ENCODE measurements at places on chromosomes 4 and X. TPM values are rescaled to one million over a fixed set of nuclear protein-coding genes. Genes with fewer than 3 reads are reported as not detected.

CFAP299 gene
- total RNA-seq = not detected

RTL9 gene
- not detected for total RNA-seq

IQCM gene
- total RNA-seq = not detected

SCD5 gene
- total RNA-seq = 1.9 TPM

CPLX1 gene
- total RNA-seq = 0.92 TPM

ZNF157 gene
- total RNA-seq = 0.16 TPM

FHIP1A gene
- total RNA-seq = 43.6 TPM

NEUROG2 gene
- not detected for total RNA-seq

HELT gene
- total RNA-seq = not detected

SHROOM2 gene
- 7.7 TPM for total RNA-seq

CT45A1 gene
- total RNA-seq = not detected

HSD17B13 gene
- not detected for total RNA-seq

ARAP2 gene
- total RNA-seq = 28.5 TPM

MTMR8 gene
- total RNA-seq = 2.1 TPM

ADH1A gene
- not detected for total RNA-seq

ADH1B gene
- total RNA-seq = 14.2 TPM

HHIP gene
- total RNA-seq = not detected

RTL5 gene
- total RNA-seq = 0.20 TPM

DCAF12L1 gene
- not detected for total RNA-seq

BEX4 gene
- total RNA-seq = 12.2 TPM

C4orf54 gene
- not detected for total RNA-seq

RASGEF1B gene
- total RNA-seq = 15.0 TPM

CYTL1 gene
- total RNA-seq = 0.88 TPM

CXCL11 gene
- total RNA-seq = 0.24 TPM

ENAM gene
- not detected for total RNA-seq

TMPRSS11E gene
- 120 TPM for total RNA-seq

P2RY8 gene
- 0.52 TPM for total RNA-seq

NUP62CL gene
- total RNA-seq = 1.7 TPM

BRS3 gene
- total RNA-seq = not detected

ADGRL3 gene
- 4.1 TPM for total RNA-seq

TSPAN7 gene
- total RNA-seq = 11.3 TPM

MAGEA10 gene
- total RNA-seq = not detected

ZNF182 gene
- 1.7 TPM for total RNA-seq

RAB39B gene
- not detected for total RNA-seq

IL2 gene
- not detected for total RNA-seq

DCAF8L2 gene
- total RNA-seq = not detected

KANTR gene
- 6.6 TPM for total RNA-seq
